ENCODE measurements at places on chromosomes 3 and 15.
A peak's percentile ranks its signal among the peaks of the same experiment; 100 is the strongest.

- no peak for DNase-seq
Measured at GRCh38 chr15:62853841-62854225, 188.7 kb upstream of the TPM1 start.

GRCh38 chr3:83934192-83935021 lies 1024.4 kb upstream of the CADM2 start:
- peak; percentile 4 for DNase-seq

DNA sequence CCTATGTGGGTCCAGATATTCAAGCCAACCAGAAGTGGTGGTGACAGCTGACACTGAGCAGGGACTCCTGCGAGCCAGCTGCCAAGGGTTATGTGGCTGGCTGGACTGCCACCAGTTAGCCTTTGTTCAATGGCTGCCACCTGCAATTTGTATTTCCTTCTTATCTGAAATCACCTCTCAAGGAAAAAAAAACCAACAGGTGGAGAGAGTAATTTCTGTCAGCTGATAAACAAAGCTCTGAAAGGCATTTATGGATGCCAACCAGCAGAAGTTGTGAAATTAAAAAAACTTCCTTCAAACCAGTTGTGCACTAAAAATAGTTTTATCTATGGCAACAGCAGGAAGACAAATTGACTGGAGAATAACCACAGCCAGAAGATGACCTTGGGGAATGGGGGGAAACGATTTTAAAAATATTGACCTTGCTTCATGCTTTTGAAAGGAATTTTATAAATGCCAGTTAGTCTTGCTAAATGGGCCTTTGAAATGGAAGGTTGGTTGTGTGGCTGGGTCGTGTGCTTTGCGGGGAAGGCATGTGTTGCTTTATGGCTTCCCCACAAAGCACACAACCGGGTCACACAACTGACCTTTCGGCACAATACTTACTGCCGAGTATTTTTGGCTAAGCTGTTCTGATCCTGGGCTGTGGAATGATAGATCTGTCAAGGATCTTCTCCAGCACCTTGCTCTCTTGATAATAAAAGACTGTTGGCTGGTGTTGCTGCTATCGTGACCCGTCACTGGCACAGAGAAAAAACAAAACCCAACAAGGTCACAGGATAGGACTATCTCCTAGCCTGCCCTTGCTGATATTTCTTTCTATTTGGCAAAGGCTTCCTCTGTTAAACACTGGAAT lies 3.5 kb downstream of the MYZAP start:
- no peak for DNase-seq

- DNase-seq = no peak
Measured at GRCh38 chr15:33801954-33802353, 166.3 kb upstream of the CHRM5 start.

GRCh38 chr3:197270558-197271317 lies 27.7 kb downstream of the DLG1 start:
- DNase-seq = no peak

- no peak for DNase-seq
Measured at GRCh38 chr15:67753891-67754290, 71.4 kb upstream of the SKOR1 start.

GRCh38 chr3:58058361-58059263 lies 50.4 kb downstream of the FLNB start:
- DNase-seq = peak; percentile 91

GRCh38 chr3:152778022-152778421 lies 56.9 kb upstream of the P2RY1 start:
- no peak for DNase-seq

GRCh38 chr3:133962849-133963248 lies 66.9 kb downstream of the SLCO2A1 start:
- DNase-seq = peak; percentile 82

DNA sequence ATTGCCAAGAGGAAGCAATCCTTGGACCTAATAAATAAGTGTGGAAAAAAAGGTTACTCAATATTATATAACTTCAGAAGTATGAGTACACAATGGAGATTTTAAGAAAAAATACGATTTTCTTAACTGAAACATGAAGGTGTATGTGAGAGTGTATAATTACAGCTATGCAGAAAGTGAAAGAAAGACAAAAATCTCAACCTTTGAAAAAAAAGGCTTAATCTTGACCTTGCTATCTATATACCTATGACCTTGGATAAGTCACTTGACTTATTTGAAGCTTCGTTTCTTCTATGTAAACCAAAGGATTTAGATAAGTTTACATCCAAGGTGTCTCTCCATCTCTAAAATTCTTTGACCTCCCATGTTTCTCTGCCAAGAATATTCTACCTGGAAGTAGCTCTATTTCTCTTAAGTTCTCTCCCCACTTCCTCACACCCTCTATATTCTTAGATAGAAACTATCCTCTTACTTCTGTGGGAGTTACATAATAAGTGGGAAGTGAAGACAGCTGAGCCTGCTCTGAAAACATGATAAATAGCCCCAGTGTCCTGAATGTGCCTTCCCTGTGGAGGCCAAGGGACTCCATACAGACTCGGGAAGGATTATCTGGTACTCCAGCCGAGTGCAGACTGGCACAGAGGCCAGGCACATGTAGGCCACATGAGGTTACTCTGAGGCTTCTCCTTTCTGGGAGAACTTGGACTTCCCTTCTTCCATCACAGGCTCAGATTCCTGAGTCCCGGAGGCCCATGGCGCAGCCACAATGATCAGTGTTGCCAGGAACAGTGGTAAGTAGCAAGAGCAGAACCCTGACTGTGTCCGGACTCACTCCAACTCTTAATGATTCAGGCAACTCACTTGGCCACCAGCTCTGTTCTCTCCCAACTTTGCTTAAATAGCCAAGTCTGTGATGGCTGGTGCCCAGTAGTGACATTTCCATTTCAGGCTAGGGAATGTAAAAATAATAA lies 166.8 kb upstream of the COL8A1 start:
- no peak for DNase-seq

GRCh38 chr3:100605358-100605757 lies 4.0 kb upstream of the ADGRG7 start:
- DNase-seq = no peak

- DNase-seq = no peak
Measured at GRCh38 chr15:100986158-100986896, 67.2 kb downstream of the LRRK1 start.

- DNase-seq = no peak
Measured at GRCh38 chr15:73687351-73687750, 3.2 kb downstream of the CD276 start.

GRCh38 chr15:98896002-98896721 lies 111.4 kb downstream of the PGPEP1L start:
- DNase-seq = peak; percentile 82

DNA sequence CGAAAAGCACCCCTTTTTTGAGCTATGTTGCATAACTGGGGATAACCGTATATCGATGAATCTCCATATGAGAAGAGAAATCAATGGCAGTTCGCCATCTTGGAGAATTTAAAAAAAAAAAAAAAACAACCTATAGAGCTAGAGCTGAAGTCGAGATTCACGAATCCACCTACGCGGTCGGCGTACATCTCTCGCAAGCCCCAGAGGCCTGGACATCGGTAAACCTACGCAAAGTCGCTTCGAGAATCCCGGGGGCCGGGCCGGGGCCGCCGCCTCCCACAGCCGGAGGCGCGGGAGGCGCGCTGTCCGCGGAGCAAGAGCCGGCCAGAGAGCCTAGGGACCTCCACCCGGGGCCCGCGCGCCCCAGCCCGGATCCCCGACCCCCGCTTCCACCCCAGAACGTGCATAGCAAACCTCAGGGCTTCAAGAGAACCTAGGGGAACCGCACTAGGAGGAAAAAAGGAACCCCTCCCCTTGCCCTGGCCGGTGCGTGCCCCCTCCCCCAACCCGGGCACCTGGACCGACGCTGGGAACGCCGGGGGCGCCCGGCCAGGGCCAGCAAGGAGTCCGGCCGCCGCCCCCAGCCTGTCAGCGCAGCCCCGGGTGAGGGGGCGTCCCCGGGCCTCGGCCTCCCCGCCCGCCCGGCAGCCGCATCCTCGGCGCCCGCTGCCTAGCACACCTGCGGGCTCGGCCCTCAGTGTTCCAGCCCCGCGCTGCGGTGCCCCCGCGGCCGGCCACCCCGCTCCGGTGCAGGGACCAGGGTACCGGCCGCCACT lies 567 bp downstream of the PFN2 start:
- peak; percentile 82 for DNase-seq

DNA sequence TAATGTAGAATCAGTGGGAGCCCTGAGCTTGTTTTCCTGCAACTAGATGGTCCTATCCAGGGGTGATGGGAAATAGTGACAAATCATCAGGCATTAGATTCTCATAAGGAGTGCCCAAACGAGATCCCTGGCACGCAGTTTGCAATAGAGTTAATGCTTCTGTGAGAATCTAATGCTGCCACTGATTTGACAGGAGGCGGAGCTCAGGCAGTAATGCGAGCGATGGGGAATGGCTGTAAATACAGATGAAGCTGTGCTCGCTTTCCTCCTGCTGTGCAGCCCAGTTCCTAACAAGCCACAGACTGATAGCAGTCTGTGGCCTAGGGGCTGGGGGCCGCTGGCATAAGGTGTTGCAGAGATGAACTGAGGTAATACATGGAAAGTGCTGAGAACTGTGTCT lies 28.3 kb upstream of the TMEM42 start:
- DNase-seq = no peak

GRCh38 chr3:48268936-48269561 lies 28.1 kb downstream of the ZNF589 start:
- DNase-seq = no peak

DNA sequence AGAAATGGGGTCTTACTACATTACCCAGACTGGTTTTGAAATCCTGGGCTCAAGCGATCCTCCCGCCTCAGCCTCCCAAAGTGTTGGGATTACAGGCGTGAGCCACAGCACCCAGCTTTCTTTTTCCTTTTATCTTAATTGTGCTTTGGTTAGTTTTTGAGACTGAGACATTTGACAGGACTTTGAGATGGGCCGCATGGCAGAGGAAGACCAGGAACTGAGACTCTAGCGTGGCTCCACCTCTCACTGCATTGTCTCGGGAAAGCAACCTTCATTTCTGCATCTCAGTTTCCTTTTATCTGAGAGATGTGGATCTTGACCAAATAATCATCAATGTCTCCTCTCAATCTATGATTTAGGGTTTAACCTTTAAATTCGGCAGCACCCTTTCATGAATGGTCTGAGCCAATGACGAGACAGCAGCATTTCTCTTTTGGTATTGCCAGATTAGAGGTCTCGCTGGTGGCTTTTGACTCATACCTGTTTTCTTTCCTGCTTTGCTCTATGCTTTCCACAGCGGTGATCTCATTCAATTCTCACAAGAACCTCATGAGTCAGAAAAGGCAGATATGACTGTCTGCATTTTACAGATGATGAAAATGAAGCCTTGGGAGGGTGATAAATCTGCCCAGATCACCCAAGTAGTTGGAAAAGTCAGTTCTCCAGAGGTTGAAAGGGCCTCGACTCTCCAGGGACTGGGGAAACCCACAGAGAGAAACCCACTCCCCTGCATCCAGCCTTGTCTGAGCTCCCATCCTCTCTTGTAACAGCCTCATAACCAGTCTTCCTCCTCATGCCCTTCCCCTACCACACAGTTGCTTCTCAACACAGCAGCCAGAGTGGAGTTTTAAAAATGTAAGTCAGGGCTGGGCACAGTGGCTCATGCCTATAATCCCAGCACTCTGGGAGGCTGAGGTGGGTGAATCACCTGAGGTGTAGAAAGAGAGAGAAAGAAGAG lies 84.8 kb upstream of the FOXB1 start:
- DNase-seq = peak; percentile 81

DNA sequence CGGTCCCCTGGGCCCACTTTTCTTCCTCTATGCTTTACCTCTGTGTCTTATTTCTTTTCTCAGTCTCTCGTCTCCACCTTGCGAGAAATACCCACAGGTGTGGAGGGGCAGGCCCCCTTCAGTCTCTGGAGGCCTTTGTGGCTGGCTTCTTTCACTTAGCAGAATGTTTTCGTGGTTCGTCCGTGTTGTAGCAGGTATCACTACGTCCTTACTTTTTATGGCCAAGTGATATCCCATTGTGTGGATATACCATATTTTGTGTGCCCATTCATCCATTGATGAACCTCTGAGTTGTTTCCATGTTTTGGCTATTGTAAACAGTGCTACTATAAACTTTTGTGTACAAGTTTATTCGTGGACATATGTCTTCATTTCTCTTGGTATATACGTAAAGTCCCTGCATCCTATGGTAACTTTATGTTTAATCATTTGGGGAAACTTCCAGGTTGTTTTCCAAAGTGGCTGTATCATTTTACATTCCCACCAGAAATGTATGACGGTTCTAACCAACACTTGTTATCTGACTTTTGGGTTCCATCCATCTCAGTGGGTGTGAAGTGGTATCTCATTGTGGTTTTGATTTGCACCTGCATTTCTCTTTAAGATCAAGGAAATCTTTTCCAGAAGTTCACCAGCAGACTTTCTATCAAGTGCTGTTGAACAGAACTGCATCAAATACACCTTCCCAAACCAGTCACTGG lies 5.6 kb downstream of the PIGZ start:
- no peak for DNase-seq

DNA sequence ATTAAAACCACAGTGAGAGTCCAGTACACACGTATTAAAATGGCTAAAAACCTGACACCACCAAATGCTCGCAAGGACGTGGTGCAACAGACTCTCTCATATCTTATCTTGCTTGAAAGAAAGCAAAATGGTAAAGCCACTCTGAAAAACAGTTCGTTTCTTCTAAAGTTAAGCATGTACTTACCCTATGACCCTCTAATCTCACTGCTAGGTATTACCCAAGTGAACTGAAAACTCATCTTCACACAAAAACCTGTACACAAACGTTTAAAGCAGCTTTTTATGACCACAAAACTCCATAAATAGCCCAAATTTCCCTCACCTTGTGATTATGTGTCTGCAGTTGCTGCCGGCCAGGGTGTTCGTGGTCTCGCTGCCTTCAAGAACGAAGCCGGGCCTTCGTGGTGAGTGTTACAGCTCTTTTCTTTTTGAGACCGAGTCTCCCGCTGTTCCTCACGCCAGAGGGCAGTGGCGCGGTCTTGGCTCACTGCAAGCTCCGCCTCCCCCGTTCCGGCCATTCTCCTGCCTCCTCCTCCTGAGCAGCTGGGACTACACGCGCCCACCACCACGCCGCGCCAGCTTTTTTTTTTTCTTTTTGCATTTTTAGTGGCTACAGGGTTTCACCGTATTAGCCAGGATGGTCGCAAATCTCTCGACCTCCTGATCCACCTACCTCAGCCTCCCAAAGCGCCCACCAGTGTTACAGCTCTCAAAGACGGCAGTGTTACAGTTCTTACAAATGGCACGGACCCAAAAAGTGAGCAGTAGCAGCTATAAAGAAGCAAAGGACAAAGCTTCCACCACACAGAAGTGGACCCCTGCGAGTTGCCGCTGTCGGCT lies 165.4 kb downstream of the TJP1 start:
- no peak for DNase-seq

DNA sequence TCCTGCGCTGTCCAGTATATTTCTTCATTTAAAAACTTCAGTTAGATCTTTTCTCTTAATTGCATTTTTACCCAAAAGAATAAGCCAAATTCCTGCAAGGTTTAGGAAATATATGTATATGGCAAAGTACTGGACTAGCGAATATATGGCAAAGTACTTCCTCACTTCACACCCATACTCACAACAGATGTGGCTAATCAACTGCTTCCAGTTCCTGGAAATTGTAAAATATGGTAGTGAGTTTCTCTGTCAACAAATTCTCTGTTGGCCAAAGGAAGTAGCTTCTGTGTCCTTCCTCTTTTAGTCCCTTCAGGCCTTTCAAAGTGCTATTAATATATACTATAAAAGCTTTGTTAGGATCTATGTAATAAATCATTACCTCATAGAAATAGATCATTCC lies 22.0 kb downstream of the GPR15 start:
- no peak for DNase-seq

GRCh38 chr3:119810018-119810435 lies 28.1 kb downstream of the NR1I2 start:
- peak; percentile 22 for DNase-seq

GRCh38 chr3:59784164-59784563 lies 734.3 kb upstream of the CFAP20DC start:
- DNase-seq = no peak
